Spleen (tissue), 13 donors: ENCODE measurements at places on chromosomes 13 and 19. TPM values are rescaled to one million over a fixed set of nuclear protein-coding genes. Genes with fewer than 3 reads are reported as not detected.

DNA sequence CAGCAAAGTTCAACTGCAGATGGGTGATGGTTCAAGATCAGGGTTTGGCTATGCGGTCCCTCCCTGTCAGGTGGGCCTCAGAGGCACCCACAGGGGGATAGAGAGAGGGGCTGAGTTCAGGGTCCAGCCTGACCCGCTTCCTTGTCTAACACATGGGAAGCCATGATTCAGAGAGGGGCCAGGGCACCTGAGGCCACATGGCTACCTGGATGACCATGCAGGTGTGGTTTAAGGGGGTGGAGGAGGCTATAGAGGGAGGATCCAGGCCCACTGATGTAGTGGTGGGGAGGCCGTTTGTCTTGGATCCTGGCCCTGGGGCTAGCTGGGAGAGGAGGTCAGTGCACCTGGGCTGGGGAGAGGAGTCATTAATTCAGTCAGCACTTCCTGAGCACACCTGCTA is 56.7 kb downstream of the ZNF536 start:
- no peak overlapping the region for H3K27ac ChIP-seq
- no peak overlapping the region for H3K4me3 ChIP-seq
- H3K27me3 ChIP-seq: no peaks in the 10 kb centered on the region

GRCh38 chr13:107765724-107766401 is 449.5 kb downstream of the LIG4 start:
- H3K4me1 ChIP-seq: no peaks in the 10 kb centered on the region
- H3K27me3 ChIP-seq: no peaks in the 10 kb centered on the region
- no peak overlapping the region for H3K27ac ChIP-seq
- no peak for DNase-seq
- H3K36me3 ChIP-seq: no peaks in the 10 kb centered on the region

DNA sequence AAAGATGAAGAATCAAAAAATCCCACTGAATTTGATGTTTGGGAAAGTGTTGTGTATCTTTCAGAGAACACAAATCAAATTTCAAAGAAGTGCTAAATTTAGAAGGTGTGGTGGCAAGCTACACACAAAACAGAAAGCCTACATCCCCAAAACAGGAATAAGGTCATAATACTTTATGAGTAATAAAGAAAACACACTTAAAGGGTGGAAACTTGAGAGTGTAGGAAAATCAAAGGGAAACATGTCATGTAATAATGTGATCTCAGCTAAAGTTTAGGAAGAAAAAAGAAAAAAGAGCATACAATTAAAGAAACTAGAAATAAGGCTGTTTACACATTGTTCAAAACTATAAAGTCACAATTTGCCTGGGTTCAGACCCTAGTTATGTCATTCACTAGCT is 668.7 kb downstream of the PCDH17 start:
- no peaks in the 10 kb centered on the region for H3K4me1 ChIP-seq
- H3K27ac ChIP-seq: no peak overlapping the region
- no peaks in the 10 kb centered on the region for H3K27me3 ChIP-seq
- DNase-seq: no peak
- H3K36me3 ChIP-seq: no peaks in the 10 kb centered on the region
- no peak overlapping the region for H3K4me3 ChIP-seq

RASL11A gene
- total RNA-seq: 9.2 TPM

GPR12 gene
- total RNA-seq: not detected

IGFL2 gene
- not detected for total RNA-seq
